Foreskin melanocyte (primary cell): ENCODE measurements at places on chromosomes 5 and 9.

DNA sequence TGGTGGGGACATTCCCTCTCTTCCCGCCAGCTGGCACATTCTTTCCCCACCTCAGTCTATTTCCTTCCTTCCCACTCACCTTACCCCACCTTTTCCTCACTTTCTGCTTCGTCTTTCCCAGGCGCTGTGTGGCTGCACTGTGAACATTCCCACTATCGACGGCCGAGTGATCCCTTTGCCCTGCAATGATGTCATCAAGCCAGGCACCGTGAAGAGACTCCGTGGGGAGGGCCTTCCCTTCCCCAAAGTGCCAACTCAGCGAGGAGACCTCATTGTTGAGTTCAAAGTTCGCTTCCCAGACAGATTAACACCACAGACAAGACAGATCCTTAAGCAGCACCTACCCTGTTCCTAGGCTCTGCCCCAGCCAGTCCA is 7.3 kb downstream of the DNAJB5 start:
- no peak for DNase-seq

- DNase-seq = no peak
These were observed 907 bp downstream of the HMCN2 start for GRCh38 chr9:130266236-130267098.

DNA sequence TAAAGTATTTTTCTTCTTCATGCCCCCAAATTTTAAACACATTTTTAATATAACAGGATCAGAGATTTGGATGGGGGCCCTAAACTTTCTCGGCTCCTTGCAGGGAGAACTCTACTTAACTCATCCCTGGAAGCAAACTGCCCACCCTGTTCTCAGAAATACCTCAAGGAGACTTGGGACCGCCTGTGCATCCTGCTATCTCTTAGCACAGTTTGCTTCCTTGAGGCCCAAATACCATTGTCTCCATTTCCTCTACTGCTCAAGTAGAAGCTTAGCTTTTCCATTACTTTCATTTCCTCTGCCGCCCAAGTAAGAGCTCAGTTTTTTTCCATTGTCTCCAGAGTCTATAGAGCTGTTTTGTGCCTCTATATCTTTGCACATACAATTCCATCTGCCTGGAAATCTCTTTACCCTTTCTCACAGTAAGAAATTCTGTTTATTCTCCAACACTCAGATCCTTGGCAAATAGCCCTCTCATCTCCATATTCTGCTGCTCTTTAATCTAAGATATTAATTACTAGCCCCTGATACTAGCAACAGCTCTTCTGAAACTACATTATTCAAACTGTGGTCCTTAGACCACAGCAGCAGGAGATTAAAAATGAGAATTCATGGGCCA is 137.8 kb downstream of the CEMIP2 start:
- DNase-seq = no peak

DNA sequence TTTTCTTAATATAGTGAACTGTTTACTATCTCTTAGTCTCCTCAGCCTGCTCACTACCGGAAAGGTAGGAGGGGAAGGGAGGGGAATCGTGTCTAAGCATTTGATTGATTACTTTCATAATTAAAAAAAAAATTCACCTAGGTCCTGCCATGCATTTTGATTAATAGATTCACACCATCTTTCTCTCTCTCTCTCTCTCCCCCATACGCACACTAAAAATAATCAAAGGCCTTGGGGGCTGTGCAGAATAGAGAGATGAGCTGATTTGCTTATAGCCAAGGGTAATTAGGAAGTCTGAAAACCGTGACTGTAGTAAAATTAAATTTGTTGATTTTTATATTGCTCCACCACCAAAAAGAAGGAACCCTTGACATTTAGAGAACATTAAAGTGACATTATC is 49.6 kb downstream of the CD180 start:
- DNase-seq = no peak

GRCh38 chr5:15333091-15333490 is 166.9 kb upstream of the FBXL7 start:
- DNase-seq = no peak

DNA sequence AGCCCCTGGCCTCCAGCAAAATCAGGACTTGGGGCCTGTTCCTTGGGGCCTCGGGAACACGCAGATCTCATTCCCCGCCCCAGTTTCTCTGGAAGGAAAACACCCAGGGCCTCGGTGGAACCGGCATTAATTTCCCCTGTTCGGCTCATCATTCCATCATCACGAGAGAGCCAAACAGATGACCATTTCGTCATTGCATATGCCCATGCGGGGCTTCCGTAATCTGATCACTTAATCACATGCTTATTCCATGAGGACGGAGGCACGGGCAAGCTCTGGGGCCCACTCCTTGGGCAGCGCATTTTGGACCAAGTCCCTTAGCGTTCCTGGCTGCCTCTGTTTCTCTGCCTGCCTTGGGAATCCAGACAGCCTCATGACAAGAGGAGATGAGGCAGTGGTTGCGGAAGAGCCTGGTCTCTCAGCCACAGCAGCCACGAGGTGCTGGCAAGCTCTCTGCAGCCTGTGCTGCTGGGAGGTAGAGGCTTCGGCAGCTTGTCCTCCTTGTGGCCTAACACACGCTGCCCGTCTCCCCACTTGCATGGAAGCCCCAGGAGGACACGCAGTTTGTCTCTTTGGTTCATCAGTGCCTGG is 65.0 kb upstream of the IER5L start:
- DNase-seq = peak; percentile 20

- no peak for DNase-seq
These were observed 62.0 kb upstream of the RNU6ATAC start for GRCh38 chr9:134226221-134226930.

GRCh38 chr5:155475318-155475717 is 461.8 kb downstream of the KIF4B start:
- DNase-seq = no peak

- no peak for DNase-seq
These were observed 190.5 kb upstream of the CLINT1 start for GRCh38 chr5:158049459-158049858.

DNA sequence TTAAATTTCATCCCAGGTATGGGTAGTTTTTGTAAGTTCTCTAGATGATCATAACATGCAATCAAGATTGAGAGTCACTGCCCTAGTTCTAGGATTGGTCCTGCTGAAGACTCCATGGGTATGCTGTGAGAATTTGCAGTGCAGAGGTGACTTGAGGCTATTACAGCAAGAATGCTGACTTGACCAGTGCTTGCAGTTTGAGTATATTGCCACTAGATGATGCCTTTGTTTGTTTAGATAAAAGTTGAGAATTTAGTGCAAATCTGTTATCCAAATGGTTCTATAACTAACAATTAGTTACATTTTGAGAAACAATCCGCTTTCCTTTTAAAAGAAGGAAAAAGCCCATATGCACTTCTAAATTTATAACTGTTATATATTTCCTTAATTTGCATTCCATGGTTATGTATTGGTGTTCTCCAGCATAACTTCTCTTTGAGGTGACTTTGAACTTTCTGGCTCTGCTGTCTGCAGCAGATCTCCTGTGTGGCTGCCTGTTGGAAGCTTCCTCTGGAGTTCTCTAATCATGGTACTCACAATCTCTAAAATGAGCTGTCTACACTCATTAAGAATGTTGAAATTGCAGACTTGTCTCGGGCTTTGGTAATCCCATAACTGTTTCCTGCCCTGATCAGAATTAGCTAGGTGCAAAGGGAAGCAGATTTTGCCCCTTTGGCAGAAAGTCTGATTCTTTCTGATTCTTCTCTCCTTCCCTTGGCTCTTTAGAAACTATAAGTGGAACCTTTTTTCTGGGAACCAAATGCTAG is 24.9 kb downstream of the MELK start:
- peak; percentile 46 for DNase-seq

GRCh38 chr5:81303563-81303962 is 2.2 kb downstream of the ZCCHC9 start:
- DNase-seq = peak; percentile 97

- peak; percentile 88 for DNase-seq
These were observed 26.3 kb downstream of the SPZ1 start for GRCh38 chr5:80346055-80346454.

DNA sequence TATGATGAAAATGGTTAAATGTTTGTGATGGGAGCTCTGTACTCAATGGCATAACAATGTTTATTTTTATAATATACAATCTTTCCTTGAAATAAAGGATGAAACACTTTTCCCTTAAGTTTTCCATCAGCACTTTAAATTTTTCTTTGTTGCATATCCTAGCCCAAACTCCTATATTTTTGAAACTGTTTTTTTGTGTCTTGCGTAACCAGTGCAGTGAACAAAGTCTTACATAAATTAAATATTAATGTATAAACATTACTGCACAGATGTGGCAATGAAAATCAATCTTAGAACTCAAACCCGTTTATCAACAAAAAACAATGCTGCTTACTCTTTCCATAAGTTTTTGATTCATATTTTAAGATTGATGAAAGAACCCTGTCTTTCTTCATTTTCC is 34.1 kb upstream of the IL31RA start:
- no peak for DNase-seq

DNA sequence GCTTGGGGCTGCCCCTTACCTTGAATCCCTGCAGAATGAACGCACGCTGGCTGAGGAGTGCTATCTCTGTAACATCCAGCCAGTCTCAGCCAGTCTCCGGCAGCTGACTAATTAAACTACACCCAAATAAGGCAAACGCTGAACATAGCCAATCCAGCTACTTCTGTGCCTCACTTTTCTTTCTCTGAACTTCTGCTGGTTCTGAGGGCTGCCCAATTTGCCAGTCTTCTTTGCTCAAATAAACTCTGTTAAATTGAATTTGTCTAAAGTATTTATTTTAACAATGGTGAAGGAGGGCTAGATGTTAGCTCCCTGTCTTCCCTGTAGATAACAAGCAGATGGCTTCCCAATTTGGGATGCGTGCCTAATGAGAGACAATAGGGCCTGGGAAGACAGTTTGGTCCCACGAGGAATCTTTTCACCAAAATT is 154.0 kb upstream of the NFIL3 start:
- DNase-seq = no peak

DNA sequence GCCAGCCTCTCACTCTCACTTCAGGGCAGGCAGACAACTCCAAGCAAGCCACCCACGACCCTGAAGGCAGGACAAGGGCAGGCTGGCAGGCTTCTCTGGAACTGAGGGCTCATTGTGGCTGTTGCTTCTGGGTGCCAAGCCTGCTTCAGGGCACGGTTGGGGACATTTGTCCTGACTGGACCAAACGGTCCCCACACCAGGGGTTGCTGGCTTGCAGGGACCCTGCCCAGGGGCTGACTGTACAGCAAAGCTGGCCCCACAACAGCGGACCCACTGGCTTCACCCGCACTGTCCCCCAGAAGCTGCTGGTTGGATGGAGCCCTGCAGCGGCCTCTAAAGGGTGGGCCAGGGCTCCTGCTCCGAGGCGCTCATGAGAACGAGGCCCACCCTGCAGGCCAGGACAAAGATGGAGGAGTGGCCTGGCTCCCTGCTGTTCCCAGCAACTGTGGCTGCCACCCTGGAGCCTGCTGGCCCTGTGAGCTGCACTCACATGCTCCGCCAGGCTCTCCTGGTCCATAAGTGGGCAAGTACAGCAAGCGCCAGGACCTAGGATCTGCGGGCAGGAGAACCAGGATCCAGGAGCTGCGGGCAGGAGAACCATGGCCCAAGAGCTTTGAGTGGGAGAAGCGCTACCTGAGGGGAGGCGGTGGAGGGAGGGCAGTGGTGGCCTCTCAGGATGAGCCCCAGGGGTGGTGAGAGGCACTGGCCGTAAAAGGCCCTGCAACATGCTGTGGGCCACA is 34.4 kb upstream of the NSMF start:
- no peak for DNase-seq

GRCh38 chr9:93473411-93473810 is 20.0 kb upstream of the FAM120AOS start:
- DNase-seq = no peak

DNA sequence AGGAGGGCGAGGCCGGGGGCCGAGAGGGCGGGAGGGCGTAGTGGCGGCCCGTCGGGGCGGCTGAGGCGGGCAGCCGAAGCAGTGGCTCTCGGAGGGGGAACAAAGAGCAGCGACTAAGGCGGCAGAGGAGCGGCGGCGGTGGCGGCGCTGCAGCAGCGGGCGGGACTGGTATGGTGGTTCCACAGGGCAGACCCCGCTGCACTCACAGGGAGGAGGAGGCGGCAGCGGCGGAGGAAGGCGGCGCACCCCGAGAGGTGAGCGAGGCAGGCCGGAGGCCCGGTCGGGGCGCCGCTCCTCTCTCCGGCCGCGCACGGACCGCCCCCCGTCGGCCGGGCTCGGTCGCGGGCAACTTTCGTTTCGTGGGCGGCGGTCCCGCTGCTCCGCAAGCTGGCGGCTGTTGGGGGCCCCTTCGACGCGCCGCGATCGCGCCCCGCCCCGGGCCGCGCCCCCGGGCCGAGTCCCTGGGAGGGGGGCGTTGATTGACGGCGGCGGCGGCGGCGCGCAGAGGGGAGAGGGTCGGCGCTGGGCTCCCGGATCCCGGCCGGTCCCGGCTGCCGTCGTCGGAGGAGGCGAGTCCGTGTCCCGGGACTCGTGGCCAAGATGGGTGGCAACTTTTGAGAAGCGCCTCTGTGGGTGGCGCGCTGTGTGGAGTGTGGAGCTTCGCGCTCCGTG is 467 bp downstream of the CNOT6 start:
- no peak for DNase-seq

GRCh38 chr5:171926311-171926710 is 80.1 kb downstream of the FBXW11 start:
- no peak for DNase-seq

- peak; percentile 50 for DNase-seq
These were observed 3.7 kb downstream of the C9 start for GRCh38 chr5:39360471-39361111.

DNA sequence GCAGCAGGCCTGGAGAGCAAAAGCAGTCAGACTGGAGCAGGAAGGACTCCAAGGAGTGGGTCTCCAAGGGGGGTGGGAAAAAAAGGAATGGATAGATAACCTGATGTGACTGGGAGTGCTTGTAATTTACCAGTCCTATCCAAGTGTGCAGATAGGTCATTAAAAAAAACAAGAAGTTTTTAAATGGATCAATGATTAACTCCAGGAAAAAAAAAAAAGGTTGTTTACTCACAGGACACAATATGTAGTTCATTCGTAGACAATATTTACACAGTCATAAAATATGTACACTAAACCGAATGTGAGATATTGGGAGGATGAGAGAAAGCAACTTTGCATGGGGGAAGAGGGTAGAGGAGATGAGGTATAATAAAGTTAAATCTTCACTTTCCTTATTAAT is 20.4 kb downstream of the ZBTB5 start:
- no peak for DNase-seq

GRCh38 chr9:86280580-86280979 is 1.8 kb downstream of the ISCA1 start:
- DNase-seq = no peak

- DNase-seq = peak; percentile 58
These were observed 18.2 kb upstream of the DAB2IP start for GRCh38 chr9:121633119-121633714.

- no peak for DNase-seq
These were observed 589.1 kb downstream of the MTRR start for GRCh38 chr5:8458038-8458383.

GRCh38 chr5:6158974-6159831 is 219.1 kb downstream of the MED10 start:
- DNase-seq = no peak
